ENCODE measurements at places on chromosomes 5 and 9.

- no peak for DNase-seq
Observed at GRCh38 chr5:147690595-147690994, 91.9 kb downstream of the JAKMIP2 start.

DNA sequence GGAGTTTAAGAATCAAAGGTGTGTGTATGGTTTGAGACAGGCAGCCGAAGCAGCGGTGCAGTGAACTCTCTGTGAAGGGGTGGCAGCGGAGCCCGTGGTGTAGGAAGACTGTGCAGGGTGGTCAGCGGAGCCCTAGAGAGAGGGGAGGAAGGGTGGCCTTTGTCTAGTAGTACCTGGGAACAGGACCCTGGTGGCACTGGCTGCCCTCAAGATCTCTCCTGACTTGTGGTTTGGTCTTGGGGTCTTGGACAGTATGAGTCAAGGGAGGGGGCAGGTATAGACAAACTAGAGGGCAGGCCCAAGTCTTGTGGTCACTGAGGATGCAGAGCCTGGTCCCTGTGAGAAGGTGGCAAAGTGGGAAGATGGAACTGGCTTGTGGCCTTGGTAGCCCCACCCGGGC lies 7.1 kb upstream of the NKX2-5 start:
- DNase-seq: no peak

DNA sequence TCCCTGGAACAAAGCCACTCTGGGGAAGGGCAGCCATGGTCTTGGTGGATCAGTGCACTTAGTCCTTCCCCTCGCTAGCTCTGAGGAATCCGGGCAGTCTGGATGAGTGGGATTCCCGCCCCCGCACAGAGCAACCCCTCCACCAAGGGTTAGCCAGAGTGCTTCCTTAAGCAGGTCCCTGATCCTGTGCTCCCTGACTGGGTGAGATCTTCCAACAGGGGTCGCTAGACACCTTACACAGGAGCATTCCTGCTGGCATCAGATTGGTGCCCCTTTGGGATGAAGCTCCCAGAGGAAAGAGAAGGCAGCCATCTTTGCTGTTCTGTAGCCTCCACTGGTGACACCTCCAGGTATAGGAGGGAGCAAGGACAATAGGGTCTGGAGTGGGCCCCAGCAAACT lies 228.8 kb downstream of the AP3B1 start:
- DNase-seq: no peak

- DNase-seq: no peak
Observed at GRCh38 chr9:121844098-121844497, 192.7 kb downstream of the DAB2IP start.

GRCh38 chr5:135250671-135251070 lies 148.4 kb downstream of the MACROH2A1 start:
- DNase-seq: no peak

All from suppressor macrophage (primary cell).